ENCODE measurements at places on chromosomes 6 and 20. TPM values are rescaled to one million over a fixed set of nuclear protein-coding genes. Genes with fewer than 3 reads are reported as not detected.

- H3K4me1 ChIP-seq = no peaks in the 10 kb centered on the region
- no peak for DNase-seq
- no peaks in the 10 kb centered on the region for H3K27me3 ChIP-seq
Measured at GRCh38 chr6:133546098-133546497, 304.9 kb downstream of the EYA4 start.

GRCh38 chr20:18985551-18985950 lies 172.0 kb downstream of the SCP2D1 start:
- no peaks in the 10 kb centered on the region for H3K27me3 ChIP-seq
- H3K27ac ChIP-seq = no peak overlapping the region
- H3K36me3 ChIP-seq = no peaks in the 10 kb centered on the region
- DNase-seq = no peak

DNA sequence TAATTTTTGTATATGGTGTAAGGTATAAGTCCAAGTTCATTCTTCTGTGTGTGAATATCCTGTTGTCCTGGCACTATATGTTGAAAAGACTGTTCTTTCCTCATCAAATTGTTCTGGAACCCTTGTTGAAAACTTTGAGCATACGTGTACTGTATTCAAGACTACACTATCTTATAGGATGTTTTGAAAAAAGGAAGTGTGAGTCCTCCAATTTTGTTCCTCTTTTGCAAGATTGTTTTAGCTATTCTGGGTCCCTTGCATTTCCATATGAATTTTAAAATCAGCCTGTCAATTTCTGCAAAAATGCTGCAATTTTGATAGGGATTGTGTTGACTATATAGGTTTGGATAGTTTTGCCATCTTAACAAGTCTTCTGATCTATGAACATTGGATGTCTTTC lies 195.2 kb downstream of the BACH2 start:
- H3K27me3 ChIP-seq = no peaks in the 10 kb centered on the region
- H3K27ac ChIP-seq = no peak overlapping the region
- DNase-seq = no peak
- H3K36me3 ChIP-seq = no peaks in the 10 kb centered on the region
- H3K4me1 ChIP-seq = peaks cover 65% of the 10 kb centered on the region

GRCh38 chr20:34473262-34473883 lies 42.8 kb upstream of the DYNLRB1 start:
- no peaks in the 10 kb centered on the region for H3K4me1 ChIP-seq
- H3K27me3 ChIP-seq = no peaks in the 10 kb centered on the region
- DNase-seq = no peak
- no peak overlapping the region for H3K27ac ChIP-seq
- H3K36me3 ChIP-seq = peaks cover 20% of the 10 kb centered on the region

Gene CALHM4
- total RNA-seq = not detected

Data from CD8-positive, alpha-beta memory T cell (primary cell).